Activated CD8-positive, alpha-beta memory T cell treated with anti-CD3 and anti-CD28 coated beads, Interleukin-2, amount 10 ng/mL, durations not matched to agents 7 days and 5 days (primary cell): ENCODE measurements at places on chromosomes 1 and 21. TPM values are rescaled to one million over a fixed set of nuclear protein-coding genes. Genes with fewer than 3 reads are reported as not detected.

GRCh38 chr1:178563099-178563820 is 50.4 kb downstream of the TEX35 start:
- no peak for DNase-seq
- no peak overlapping the region for H3K4me3 ChIP-seq
- no peaks in the 10 kb centered on the region for H3K4me1 ChIP-seq
- H3K27ac ChIP-seq, result no peak overlapping the region
- H3K36me3 ChIP-seq, result no peaks in the 10 kb centered on the region

DNA sequence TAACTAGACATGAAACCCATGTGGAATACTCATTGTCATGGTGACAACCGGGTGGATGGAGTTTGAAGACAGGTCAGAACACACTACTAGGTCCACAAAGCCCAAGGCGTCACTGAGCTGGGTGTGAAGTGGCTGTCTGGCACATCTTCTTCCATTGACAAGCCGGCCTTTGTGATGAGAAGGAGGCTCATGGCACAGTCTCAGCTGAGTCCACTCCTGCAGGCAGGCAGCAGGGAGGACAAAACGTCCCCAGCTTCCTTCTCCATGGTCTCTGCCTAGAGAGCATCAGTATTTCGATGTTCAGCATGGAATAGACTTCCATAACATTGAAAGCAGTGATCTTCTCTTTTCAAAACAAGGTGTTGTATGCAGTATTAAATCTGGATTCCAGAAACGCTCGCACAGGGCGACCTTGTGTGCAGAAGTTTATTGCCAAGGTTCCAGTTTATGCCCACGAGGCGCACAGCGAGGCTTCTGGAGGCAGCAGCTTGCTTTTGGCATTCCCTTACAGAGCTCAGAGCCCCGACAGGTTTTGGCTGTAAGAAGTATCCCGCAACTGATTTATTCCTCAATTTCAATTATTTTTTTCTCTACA is 104.2 kb downstream of the SIM2 start:
- H3K27ac ChIP-seq, result no peak overlapping the region
- peaks cover 1% of the 10 kb centered on the region for H3K36me3 ChIP-seq
- no peak for DNase-seq
- peaks cover 3% of the 10 kb centered on the region for H3K4me1 ChIP-seq
- no peaks in the 10 kb centered on the region for H3K27me3 ChIP-seq
- no peak overlapping the region for H3K4me3 ChIP-seq

DNA sequence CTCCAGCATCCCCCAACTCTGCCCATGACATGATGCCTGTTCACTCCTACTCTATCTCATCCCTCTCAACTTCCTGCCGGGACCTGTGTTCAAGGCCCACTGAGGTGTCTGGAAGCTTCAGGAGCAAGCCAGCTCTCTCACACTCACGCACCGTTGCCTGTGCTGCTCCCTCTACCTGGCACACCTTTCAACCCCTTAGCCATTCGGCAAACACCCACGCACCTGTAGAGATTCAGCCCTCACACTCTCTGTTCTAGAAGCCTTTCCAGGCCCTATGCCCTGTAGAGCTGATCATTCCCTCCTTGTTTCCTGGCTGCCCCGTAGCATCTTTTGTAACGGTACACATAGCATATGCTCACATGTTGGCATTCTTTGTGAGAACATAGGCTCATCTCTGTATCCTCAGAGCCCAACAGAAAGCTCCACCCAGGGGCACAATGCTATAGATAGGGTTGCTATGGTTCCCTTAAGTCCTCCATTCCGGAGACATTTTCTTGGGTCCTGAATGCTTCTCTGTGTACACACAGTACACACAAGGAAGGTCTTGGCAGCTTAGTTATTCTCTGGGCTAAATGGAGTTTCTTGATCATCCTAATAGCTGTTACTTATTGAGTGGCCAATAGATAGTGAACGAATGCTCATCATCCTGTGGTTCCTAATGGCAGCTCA is 1.3 kb downstream of the C8B start:
- no peaks in the 10 kb centered on the region for H3K27me3 ChIP-seq
- no peak for DNase-seq
- H3K4me3 ChIP-seq, result no peak overlapping the region
- no peak overlapping the region for H3K27ac ChIP-seq

DNA sequence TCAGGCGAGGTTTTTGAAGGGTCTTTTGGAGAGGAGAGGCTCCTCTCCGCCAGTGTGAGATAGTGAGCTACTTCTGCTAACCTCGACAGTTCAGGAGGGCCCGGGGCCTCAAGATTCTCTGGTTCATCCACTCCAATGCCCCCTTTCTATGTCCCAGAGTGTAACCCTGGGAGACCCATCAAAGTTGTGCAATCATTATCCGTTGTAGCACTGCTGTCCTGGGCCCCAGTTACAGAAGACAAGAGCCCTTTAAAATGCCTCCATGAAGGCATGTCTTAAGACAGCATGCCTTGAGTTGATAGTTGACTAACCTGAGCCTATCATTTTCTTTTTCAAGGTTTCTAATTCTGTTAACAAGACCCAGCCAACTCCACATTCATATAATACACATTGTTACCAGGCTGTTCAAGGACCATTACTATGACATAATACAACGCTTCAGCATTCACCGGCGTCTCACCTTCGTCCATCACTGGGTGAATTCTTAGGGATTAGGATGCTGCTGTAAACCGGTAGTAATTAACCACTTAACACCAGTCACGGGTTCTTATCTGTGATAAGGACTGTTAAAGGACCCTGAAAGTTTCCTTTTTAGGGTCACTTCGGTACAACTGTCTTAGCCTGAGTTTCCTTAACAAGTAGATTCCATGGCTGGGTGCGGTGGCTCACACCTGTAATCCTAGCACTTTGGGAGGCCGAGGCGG is 37.4 kb upstream of the CDC42BPA start:
- no peaks in the 10 kb centered on the region for H3K4me1 ChIP-seq
- no peaks in the 10 kb centered on the region for H3K36me3 ChIP-seq
- H3K4me3 ChIP-seq, result no peak overlapping the region
- peaks cover 2% of the 10 kb centered on the region for H3K27me3 ChIP-seq

DNA sequence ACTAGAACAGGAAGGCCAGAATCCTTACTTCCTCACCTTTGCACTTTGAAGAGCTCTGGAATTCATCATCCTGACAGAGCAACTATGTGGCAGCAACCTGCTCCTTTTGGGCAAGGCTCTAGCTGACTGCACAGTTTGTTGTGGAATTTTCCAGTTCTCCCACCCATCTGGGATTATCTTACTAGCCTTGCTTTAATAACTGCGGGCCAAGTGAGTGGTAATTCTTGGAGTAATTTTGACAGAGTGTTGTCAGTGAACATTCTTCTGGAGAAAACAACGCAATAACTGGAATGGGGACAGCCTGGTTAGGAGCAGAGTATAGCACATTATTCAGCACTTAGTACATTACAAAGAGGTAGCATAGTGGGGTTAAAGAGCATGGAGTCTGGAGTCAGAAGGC is 75.3 kb downstream of the NTMT2 start:
- H3K27me3 ChIP-seq, result peaks cover 2% of the 10 kb centered on the region
- H3K4me1 ChIP-seq, result no peaks in the 10 kb centered on the region
- H3K36me3 ChIP-seq, result peaks cover 1% of the 10 kb centered on the region
- H3K27ac ChIP-seq, result no peak overlapping the region

- H3K4me1 ChIP-seq, result peaks cover 34% of the 10 kb centered on the region
- peak overlapping the region; percentile 80 for H3K27ac ChIP-seq
- no peaks in the 10 kb centered on the region for H3K36me3 ChIP-seq
- peak; percentile 95 for DNase-seq
Measured at GRCh38 chr1:155206891-155207805, 549 bp downstream of the THBS3 start.

DNA sequence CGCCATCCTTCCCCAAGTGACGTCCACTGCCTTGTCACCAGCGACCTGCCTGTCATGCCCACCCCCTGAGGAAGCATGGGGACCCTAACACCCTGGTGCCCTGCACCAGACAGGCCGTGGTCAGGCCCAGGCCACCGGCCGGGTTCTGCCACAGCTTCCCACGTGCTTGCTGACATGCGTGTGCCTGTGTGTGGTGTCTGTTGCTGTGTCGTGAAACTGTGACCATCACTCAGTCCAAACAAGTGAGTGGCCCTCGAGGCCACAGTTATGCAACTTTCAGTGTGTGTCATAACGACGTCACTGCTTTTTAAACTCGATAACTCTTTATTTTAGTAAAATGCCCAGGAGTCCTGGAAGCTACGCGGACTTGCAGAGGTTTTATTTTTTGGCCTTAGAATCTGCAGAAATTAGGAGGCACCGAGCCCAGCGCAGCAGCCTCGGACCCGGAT is 8.5 kb upstream of the CTRC start:
- no peaks in the 10 kb centered on the region for H3K27me3 ChIP-seq
- H3K4me3 ChIP-seq, result no peak overlapping the region
- DNase-seq, result no peak
- H3K27ac ChIP-seq, result no peak overlapping the region

DNA sequence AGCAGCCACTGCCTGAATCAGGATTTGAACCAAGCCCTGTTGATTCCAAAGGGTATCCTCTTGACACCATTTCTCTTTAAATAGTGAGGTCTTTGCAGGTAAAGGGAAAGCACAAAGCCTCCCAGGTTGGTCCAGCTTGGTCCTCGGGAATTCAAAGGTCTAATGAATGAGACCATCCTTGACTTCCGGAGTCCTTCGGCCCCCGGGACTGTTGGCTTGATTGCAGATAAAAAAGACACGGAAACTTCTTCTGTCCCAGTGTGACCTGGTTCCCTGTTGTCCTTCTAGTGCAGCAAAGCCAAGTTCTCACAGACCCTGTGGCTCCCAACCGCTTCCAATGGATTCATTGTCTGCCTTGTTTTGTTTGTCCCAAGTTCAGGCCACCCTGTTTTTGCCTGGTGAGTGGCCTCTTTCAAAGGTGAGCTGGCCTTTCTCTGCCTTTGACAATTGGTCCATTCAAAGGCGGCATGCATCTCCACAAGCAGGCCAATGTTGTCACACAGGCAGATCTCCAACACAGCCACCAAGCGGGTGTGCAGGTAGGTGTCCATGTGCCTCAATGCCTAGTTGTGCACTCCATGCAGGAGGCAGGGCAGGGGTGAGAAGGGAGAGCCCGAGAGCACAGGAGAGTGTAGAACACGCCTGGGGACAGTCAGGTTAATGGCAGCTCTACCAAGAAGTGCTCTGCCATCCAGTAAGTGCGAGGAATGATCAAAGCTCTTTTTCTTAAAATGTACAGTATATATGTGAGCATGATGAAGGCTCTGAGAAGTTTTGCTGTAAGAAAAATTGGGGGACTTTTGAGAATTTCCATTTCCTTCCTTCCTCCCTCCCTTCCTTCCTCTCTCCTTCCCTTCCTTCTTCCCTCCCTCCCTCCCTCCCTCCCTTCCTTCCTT is 82.1 kb upstream of the ZBTB40 start:
- H3K4me1 ChIP-seq, result no peaks in the 10 kb centered on the region
- peaks cover 2% of the 10 kb centered on the region for H3K36me3 ChIP-seq
- no peak overlapping the region for H3K27ac ChIP-seq
- H3K4me3 ChIP-seq, result no peak overlapping the region

DNA sequence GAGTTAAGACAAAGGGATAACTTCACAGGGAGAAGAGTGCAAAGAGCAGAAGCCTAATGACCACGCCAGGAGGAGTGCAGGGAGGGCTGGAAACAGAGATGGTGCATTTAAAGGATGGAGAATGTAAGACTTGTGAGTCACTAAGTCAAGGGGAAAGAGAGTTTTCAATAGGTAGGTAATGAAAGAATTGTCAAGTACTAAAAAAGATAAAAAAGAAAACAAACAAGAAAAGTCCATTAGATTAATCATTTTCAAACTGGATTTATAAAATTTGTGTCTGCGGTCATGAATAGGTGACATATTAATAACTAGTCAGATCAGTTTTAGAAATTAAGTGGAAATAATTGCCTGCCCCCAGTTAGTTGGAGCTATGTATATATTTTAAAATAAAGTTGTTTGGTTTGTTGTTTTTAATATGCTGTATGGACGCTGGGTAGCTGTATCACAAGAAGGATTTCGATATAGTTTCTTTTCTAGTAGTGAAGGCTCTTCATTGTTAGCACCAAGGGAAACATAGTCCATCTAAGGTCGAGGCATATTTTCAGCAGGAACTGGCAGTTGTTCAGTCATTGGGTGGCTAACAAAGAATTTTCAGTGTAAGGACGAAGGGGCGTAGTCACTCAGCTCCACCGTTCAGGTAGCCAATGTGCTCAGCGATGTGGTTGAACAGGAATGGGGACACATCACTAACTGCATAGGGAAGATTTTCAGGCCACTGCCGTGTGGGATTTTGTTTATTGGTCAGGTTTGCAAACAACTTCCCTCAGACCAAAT is 203.0 kb downstream of the TGFB2 start:
- no peaks in the 10 kb centered on the region for H3K27me3 ChIP-seq
- no peak overlapping the region for H3K27ac ChIP-seq
- no peak overlapping the region for H3K4me3 ChIP-seq
- H3K36me3 ChIP-seq, result no peaks in the 10 kb centered on the region
- H3K4me1 ChIP-seq, result no peaks in the 10 kb centered on the region
- DNase-seq, result no peak

- H3K27ac ChIP-seq, result no peak overlapping the region
- no peaks in the 10 kb centered on the region for H3K36me3 ChIP-seq
- no peak for DNase-seq
- no peaks in the 10 kb centered on the region for H3K4me1 ChIP-seq
- no peaks in the 10 kb centered on the region for H3K27me3 ChIP-seq
Measured at GRCh38 chr1:82920418-82921248, 1078.3 kb downstream of the TTLL7 start.

Gene KCNA3
- 95.2 TPM for total RNA-seq

Gene VAV3
- 3.1 TPM for total RNA-seq

Gene GIPC2
- 0.38 TPM for total RNA-seq

Gene SYT14
- not detected for total RNA-seq

Gene DMBX1
- total RNA-seq, result 0.15 TPM

Gene AIM2
- 14.1 TPM for total RNA-seq

Gene LY9
- total RNA-seq, result 1.3 TPM

Gene KRTAP22-2
- total RNA-seq, result not detected
